Epithelial cell of prostate (primary cell): ENCODE measurements at places on chromosomes 16 and 17.

- no peak for DNase-seq
These were observed 33.7 kb downstream of the GINS3 start for GRCh38 chr16:58425756-58426494.

DNA sequence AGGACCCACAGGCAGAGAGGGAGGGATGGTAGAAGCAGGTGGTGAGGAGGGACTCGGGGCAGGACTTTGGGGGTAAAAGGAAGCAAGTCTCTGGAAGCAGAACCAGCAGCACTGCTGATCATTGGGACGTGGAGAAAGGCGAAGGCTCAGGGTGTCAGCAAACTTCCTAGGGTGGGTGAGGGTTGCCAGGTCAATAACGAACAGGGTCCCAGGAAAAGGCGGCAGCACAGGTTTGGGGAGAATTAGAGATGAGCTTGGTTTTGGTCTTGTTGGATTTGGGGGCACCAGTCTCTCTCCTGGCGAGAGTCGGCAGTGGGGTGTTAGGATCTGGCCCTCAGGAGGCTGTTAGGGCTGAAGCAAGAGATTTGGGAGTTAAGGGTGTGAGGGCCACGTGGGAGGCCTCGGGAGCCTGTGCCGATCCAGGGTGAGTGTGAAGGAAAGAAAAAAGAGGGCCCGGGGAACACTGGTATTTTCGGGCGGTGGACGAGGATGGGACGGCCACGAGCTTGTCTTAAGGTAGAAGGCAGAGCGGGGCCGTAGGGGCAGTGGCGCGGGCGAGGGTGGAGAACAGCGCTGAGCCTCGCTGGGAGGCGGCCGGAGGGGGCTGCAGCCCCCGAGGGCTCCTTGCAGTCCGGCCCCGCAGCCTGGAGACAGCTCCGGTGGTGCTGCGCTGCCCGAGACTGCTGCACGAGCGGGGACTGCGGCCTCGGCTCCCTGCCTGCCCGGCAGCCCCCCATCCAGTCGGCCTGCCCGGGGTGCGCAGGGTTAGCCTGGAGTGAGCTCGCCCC lies 765 bp upstream of the ADORA2B start:
- no peak for DNase-seq

DNA sequence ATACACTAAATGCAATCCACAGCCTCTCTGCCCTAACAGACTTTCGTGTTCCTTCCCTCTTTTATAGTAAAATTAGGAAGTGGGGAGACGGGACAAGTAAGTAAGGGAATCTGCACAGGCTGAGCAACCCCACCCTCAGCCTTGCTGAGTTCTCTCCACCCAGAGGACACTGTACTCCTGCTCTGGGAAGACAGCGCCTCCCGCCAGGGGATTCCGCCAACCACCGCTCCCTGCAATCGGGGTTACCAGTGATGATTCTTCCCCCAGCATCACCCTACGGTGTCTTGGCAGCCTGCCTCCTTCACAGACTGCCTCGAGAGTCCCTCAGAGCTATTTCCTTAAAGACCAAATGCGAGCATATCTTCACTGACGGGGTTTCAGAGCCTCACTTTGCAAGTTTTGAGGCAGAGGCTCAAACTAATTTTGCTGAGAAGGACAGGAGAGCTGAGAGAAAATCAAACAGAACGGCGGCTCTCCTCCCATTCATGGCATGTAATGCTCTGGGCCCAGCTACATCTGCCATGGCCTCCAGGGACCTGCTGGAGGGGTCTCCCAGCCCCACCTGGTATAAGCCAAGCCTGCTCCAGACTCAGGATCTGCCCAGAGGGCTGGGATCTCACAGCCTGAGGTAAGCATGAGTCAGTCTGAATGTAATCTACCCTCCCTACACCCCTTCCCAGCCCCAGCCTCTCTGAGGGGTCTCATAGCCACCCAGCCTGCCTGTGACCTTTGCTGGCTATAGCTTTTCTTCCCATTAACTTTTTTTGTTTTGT lies 22.7 kb upstream of the ASGR2 start:
- no peak for DNase-seq

- DNase-seq: no peak
These were observed 17.0 kb upstream of the PIK3R6 start for GRCh38 chr17:8884336-8884990.

GRCh38 chr16:72917051-72917450 lies 130.9 kb downstream of the ZFHX3 start:
- no peak for DNase-seq

- DNase-seq: no peak
These were observed 73.6 kb downstream of the IL21R start for GRCh38 chr16:27475561-27475960.

GRCh38 chr16:54422159-54422558 lies 135.6 kb upstream of the IRX3 start:
- no peak for DNase-seq

GRCh38 chr16:87709677-87710076 lies 56.1 kb downstream of the KLHDC4 start:
- no peak for DNase-seq
